ENCODE measurements at places on chromosomes 12 and 14.

- peak; percentile 48 for DNase-seq
Observed at GRCh38 chr14:79050787-79051727, 880.9 kb downstream of the NRXN3 start.

- peak; percentile 16 for DNase-seq
Observed at GRCh38 chr14:66360366-66360926, 125.7 kb upstream of the CCDC196 start.

- DNase-seq = no peak
Observed at GRCh38 chr12:79274501-79275064, 410.0 kb downstream of the SYT1 start.

GRCh38 chr12:80892597-80893445 lies 44.9 kb downstream of the LIN7A start:
- DNase-seq = no peak

DNA sequence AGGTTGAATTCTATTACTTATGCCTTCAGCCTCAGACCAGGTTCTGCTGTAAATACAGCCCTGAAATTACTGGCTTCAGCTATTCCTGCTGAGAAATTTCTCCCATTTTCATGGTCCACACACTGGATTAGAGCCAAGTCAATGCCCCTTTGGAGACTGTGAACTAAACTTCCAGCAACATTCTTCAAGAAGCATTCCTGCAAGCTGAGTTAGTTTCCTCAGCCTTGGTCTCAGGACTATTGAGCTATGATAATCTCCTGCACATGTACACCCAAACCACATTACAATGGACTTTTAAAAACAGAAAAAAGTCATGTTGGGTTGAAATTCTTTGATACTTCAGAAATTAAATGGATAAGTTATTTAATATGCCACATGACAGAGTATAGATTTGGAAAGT lies 58.0 kb upstream of the AVPR1A start:
- DNase-seq = no peak

DNA sequence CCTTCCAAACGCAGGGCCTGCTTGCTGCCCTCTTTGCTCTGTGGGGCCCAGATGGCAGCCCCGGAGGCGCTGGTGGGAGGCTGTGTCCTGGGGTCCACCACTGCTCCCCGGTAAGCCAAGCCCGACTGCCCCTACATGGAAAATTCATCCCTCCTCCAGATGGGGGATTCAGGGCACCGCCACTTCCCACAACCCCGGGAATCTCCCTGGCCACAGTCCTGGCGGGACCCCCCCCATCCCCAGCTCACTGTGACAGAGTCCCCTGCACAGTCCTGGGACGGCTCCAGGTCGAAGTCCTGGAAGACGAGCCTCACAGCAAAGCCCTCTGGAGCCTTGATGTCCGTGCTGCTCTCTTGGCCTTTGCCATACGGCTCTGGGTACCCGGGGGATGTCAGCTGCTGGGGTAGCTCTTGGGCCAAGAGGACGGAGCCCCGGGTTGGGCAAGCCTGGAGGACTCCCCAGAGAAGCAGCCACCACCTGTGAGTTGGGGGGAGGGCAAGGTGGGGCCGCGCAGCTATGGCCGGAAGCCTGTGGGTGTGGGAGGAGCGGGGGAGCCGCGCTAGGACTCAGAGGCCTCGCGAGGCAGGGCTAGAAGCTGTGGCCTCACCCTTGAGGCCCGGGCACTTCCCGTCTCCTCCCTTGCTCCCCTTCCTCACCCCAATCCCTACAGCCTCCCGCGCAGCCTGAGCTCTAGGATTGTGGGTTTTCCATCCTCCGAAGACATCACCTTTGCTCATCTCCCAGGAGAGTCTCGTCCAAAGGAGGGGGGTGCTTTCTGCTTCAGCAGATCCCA lies 815 bp downstream of the C1RL start:
- peak; percentile 93 for DNase-seq

DNA sequence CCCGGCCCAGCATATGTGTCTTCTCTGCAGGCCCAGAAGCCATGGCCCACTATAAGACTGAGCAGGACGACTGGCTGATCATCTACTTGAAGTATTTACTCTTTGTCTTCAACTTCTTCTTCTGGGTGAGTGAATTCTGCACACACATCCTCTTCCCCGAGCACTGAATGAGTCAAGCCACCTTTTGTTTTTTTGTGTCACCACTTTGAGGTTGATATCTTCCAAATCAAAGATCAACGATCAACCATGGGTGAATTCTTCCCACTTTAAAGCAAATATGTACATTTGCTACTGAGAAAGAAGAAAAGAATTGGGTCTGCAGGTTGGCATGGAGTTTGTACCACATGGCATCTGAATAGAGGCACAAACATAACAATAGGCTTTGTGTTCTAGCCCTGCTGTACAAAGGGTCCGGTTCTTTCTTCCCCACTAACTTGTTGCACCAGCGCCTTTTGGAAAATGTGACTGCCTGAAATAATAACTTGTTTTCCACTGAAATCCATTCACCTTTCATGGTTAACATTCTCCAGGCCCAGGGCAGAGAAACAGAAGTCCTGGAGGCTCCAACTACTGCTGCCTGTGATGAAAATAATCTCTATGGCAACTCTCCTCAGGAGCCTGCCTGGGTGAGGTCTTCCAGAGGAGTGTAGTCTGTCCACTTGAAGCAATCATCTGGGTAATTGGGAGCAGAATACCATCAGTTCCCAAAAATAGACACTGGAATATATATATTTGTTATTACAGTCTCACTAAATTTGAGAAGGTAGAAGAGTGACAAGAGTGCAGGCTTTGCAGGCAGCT lies 27.6 kb downstream of the TSPAN11 start:
- DNase-seq = no peak

DNA sequence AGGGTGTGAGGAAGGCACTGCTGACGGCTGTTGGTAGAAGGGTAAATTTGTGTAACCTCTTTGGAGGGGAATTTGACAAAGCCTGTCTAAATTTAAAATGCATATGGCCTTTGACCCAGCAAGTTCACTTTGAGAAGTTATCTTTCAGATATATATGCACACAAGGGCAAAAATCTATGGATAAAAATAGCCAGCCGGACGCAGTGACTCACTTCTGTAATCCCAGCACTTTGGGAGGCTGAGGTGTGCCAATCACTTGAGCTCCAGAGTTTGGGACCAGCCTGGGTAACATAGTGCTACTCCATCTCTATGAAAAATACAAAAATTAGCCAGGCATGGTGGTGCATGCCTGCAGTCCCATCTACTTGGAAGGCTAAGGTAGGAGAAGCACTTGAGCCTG lies 13.4 kb downstream of the UBC start:
- DNase-seq = no peak

GRCh38 chr12:104600790-104601739 lies 144.3 kb downstream of the CHST11 start:
- DNase-seq = no peak

DNA sequence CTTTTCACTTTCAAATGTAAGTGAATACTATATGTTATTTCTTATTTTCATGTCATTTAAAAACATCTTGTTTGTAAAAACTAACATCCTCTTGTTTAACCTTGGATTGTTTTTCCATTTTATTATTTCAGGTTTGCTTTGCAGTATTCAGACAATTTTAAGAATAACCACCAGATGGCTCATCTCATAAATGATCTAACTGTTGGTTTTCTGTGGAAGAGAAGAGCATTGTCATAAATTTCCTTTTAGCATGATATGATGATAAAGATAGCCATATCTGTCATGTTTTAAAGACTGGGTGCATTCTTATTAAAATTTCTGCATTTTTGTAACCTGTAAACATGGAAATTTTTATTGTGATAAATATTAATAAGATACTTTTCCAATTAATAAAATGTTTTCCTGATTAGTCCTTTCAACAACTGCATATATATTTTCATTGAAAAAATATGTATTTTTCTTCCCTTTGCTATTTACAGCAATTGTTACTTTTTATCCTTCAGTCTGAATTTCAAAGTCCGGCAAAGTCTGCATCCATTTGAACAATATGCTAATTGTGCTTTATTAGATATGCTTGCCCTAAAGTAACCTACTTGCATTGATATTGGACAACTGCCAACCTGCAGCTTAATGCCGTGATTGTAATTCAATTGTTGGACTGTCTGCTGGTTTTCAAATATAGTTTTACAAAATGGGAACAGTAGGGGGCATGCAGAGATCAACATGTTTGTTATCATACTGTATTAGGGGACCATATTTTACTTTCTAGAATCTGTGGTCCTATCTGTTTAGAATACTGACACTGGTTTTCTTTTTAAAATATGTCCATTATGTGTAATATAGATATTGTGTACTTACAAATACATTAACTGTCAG lies 163.4 kb downstream of the GARIN6 start:
- peak; percentile 26 for DNase-seq

DNA sequence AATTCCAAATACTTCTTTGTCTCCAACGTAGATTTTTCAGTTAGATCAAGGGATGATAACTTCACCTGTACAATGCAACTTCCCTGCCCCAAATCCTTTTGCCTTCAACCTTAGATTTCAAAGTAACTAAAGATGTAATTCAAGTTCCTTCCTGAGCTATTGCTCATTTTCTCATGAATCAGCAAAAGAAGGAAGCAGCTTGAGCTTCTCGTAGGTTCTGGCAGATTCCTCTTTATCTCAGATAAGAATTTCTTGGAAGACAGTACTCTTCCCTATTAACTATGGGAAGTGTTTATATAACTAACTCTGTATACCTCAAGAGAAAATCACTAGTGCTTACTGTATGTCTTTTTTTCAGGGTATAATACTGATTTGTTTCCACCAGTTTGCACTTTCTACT lies 203.8 kb downstream of the RASSF9 start:
- DNase-seq = peak; percentile 28

- peak; percentile 79 for DNase-seq
Observed at GRCh38 chr12:69154585-69155363, 84.6 kb upstream of the CPSF6 start.

DNA sequence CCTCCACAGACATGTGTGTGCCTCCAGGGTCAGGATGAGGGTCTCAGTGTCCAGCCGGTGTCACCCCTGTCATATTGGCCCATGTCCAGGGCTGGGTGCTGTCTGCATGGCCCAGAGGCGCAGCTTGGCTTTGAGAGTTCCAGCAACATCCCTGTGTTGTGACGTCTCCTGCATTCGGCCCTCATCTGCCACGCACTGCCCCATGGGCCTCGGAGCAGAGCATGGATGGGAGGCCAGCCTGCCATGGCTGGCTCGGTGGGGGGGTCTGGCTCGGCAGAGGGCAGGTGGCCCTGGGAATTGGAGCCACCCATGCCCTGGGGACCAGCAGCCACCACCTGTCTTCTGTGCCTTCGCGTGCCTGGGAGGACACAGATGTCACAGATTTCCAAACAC lies 10.8 kb upstream of the TEX22 start:
- no peak for DNase-seq

- DNase-seq = no peak
Observed at GRCh38 chr14:105478398-105479251, 4.0 kb downstream of the CRIP2 start.

DNA sequence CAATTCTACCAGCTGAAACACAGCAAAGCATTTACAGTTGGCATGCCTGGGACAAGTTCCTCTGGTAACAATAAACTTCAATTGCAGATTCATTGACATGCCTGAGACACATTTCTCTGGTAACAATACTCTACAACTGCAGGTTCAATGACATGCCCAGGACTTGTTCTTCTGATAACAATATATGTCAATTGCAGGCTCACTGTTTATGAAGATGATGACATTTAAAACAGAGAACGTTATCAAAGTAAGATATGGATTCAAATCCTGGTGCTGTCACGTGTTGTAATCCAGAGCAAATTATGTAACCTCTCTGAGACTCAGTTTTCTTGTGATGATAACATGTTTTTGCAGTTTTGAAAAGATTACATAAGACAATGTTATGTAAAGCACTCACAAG lies 20.5 kb downstream of the KITLG start:
- DNase-seq = peak; percentile 64

DNA sequence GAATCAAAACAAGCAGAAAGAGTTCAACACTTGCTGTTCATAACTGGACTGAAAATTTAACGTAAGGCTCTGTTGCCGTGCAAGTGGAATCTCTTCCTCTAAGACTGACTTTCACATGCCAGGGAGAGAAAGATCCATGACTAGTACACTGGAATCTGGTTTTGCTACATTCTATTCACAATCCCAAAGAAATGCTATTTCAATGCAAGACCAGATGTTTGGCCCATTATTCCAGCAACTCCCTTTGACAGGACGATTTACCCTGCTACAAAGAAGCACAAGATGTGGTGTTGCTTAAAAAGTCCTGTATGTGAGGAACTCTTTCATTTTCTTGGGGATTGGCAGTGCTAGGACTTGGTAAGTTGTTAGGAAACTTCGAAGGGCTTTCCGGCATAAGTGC lies 17.4 kb downstream of the RFC5 start:
- DNase-seq = no peak

- no peak for DNase-seq
Observed at GRCh38 chr14:76699939-76700590, 61.2 kb upstream of the VASH1 start.

DNA sequence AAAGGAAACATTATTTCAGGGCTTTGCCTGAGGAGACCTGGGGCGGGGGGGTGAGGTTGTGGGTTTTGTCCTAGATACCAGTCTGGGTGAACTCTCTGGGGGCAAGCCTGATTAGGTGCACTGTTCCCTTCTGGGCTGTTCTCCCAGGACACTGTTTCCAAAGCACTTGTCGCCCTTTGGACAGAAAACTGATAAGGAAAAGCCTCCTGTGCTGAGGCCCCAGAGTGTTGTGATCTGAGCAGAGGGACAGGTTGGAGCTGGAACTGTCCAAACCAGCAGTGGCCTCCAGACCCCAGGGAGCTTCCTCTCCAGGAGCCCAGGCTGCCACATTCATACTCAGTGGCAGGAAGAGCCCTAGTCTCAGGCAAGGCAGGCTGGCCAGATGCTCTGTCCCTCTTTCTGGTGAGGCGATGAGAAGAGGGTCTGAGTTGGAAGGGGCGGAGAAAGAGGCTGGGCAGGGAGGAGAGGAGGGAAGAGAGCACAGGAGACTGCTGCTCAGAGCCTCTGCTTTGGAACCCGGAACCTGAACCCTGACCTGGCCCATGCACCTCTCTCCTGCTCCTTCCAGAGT lies 1.9 kb downstream of the GALNT16 start:
- DNase-seq = peak; percentile 9

DNA sequence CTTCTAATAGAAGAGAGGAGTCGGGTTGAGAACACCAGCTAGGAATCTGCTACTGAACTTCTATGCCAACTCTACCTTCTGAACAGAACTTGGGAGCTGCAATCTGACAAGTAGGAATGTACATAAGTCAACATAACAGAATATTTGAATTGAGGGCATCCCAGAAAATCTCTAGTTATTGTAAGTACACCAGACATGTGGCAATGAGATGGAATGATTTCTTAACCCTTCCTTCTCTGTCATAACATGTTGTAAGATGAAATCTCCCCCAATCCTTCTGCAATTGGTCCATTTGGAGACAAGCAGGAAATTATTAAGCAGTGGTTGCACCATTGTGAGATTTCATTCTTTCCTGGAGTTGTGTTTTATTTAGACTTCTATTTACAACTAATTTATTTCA lies 68.7 kb upstream of the TMPO start:
- DNase-seq = no peak

GRCh38 chr12:113295886-113296556 lies 38.9 kb downstream of the SLC8B1 start:
- no peak for DNase-seq

GRCh38 chr12:23556661-23557060 lies 392.8 kb downstream of the SOX5 start:
- no peak for DNase-seq

- DNase-seq = no peak
Observed at GRCh38 chr12:132243596-132244310, 85.6 kb downstream of the GALNT9 start.
